HFF-Myc (cell line): ENCODE measurements at places on chromosomes 3 and 15.

DNA sequence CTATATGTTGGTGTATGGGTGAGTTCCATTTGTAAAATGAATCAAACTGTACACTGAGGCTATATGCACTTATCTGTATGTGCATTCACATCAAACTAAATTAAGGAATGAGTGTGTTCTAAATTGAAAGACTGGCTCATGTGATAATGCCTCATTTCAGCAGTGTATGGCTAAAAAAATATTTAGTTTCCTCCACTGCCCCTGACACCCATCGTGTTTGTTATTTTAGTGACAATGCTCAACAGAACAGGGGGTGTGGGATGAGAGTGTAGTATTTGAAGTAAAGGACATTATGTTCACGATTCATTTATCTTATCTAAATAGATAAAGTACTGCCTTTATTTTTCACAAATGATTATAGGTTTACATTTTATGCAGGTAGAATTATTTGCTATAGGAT lies 301.1 kb upstream of the ARPP21 start:
- no peak for DNase-seq

DNA sequence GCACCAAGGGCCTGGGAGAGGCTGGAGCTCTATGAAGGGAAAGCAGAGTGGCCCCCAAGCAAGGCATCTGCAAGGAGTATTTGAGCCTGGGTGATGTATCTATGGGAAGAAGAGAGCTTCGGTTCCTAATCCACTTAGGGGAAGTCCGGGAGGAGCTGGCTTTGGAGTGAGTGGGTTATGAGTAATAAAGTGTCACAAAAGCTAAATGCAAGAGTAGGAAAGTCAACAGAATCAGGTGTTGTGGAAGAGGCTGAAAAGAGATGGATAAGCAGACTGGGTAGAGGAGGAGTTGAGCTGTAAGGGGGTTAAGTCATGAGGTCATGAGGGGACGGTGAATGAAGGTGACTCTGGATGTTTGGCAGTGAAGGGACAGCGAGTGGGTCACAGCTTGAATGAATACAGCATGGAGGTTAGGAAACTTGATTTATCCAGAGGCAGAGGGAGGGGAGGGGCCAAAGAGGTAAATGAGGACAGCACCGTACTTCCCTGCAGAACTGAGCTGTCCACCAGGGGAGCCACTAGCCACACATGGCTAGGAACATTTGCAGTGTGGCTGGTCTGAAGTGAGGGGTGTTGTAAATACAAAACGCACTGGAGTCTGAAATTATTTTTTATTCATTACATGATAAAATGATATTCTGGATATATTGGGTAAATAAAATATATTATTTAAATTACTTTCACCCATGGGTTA lies 83.3 kb downstream of the ADCY5 start:
- no peak for DNase-seq

DNA sequence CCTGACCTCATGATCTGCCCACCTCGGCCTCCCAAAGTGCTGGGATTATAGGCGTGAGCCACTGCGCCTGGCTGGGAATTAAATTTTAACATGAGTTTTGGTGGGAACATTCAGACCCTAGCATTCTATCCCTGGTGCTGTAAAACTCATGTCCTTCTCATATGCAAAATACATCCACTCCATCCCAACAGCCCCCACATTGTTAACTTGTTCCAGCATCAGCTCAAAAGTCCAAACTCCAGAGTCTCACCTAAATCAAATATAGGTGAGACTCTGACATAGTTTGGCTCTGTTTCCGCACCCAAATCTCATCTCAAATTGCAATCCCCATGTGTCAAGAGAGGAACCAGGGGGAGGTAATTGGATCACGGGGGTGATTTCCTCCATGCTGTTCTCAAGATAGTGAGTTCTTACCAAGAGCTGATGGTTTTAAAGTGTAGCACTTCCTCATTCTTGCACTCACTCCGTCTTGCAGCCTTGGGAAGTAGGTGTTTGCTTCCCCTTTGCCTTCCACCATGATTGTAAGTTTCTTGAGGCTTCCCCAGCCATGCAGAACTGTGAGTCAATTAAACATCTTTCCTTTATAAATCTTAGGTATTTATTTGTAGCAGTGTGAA lies 96.2 kb upstream of the PLCL2 start:
- DNase-seq, result no peak

GRCh38 chr3:31707286-31707685 lies 174.6 kb downstream of the STT3B start:
- DNase-seq, result no peak

DNA sequence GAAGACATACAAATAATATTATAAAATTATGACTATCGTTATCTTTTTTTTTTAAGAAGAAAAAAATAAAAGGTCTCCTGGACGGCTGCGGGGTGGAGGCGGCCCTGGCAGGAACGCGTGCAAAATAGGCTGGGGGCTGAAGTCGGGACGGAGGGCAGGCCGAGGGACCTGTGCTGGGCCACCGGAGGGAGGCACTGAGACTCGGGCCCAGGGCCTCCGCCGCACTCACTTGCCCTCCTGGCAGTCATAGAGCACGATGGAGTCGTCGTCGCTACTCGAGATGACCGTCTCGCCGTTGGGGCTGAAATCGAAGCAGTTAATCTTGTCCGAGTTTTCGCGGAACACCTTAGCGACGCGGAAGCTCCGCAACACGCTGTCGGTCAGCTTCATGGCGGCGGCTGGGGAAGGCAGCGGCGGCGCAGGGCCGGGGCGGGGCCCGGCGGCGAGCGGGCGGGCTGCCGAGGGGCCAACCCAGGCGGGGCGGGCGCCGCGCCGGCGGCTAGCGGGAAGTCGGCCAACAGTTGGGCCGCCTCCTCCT lies 408 bp downstream of the WDR82 start:
- DNase-seq, result no peak

DNA sequence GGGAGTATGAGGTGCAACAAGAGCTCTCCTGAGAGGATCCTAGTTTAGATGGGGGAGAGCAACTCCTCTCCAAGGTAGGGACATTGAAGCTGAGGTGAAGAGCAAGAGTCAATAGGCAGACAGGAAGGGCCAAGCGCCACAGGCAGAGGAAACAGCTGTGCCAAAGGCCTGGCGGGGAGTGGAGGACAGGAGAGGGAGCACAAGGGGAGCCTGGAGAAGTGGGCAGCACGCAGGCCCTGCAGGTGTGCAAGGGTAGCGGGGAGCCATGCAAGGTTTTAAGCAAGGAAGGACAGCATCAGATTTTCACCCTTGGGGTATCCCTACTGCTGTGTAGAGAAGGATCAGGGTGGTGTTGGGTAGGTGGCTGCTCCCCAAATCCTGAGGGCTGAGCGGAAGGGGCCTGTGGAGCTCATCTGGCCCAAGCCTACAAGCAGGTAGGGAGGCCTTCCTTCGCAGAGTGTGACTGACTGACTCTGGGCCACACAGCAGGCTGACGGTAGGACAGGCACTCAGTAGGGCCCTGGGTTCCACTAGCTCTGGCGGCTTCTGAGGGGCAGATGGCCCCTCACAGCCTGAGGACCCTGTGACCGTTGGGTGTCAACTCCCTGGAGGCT lies 13.3 kb downstream of the CHST13 start:
- DNase-seq, result no peak
